SIG-M5 (cell line): ENCODE measurements at places on chromosomes 12 and 14.

- DNase-seq, result no peak
Observed at GRCh38 chr14:96091149-96091693, 52.1 kb downstream of the C14orf132 start.

DNA sequence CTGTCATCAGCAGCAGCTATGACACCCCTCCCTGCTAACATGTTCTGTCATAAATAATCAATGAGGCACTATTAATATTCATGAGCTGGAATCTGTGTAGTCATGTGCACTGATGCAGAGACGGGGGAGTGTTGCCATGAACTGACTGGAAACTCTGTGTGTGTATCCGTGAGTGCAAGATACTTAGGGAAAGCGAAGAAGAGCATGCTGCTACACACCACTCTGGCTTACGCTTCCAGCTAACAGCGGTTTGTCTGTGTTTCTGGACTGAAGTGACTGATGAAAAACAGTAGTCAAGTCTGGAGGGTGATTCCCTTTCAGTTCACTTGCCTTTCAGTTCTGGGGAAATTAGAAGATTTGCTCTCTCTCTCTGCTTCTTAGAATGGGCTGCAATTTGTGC, 249.4 kb downstream of the PDZRN4 start:
- no peak for DNase-seq

- no peak for DNase-seq
Observed at GRCh38 chr14:80942191-80942600, 658 bp upstream of the CEP128 start.

GRCh38 chr14:104443391-104444158, 136.0 kb upstream of the C14orf180 start:
- no peak for DNase-seq

- DNase-seq, result no peak
Observed at GRCh38 chr14:68651652-68652432, 141.0 kb downstream of the ZFP36L1 start.

GRCh38 chr14:76770521-76771436, 9.5 kb downstream of the VASH1 start:
- DNase-seq, result no peak

- no peak for DNase-seq
Observed at GRCh38 chr14:91155626-91156089, 41.8 kb downstream of the DGLUCY start.

- DNase-seq, result peak; percentile 96
Observed at GRCh38 chr12:121649819-121650353, 19.6 kb downstream of the MORN3 start.

- DNase-seq, result no peak
Observed at GRCh38 chr14:49159081-49159480, 427.1 kb downstream of the RPS29 start.
